Colonic mucosa (tissue), 4 donors: ENCODE measurements at places on chromosomes 13 and 19. TPM values are rescaled to one million over a fixed set of nuclear protein-coding genes. Genes with fewer than 3 reads are reported as not detected.

FPR1 gene
- total RNA-seq = 2.5 TPM

SH2D3A gene
- 44.3 TPM for total RNA-seq

TMEM86B gene
- total RNA-seq = 2.1 TPM

ADGRE2 gene
- total RNA-seq = 1.8 TPM

CELF5 gene
- total RNA-seq = 0.42 TPM

SIGLEC10 gene
- total RNA-seq = 2.7 TPM

C19orf85 gene
- total RNA-seq = not detected

MBD3L3 gene
- not detected for total RNA-seq

DNA sequence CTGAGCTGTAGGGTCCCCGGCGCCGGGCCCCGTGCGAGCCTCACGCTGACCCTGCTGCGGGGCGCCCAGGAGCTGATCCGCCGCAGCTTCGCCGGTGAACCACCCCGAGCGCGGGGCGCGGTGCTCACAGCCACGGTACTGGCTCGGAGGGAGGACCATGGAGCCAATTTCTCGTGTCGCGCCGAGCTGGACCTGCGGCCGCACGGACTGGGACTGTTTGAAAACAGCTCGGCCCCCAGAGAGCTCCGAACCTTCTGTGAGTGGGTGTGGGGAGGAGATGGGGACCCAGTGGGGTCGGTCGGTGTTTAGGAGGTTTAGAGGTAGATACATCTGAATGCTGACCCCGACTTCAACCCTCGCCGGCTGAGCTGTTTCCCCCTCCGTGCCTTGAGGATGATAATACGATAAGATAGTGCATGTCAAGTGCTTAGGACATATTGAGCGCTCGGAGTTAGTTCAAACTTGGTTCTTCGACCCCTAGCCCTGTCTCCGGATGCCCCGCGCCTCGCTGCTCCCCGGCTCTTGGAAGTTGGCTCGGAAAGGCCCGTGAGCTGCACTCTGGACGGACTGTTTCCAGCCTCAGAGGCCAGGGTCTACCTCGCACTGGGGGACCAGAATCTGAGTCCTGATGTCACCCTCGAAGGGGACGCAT lies 1.9 kb downstream of the ICAM5 start:
- DNase-seq = no peak

GRCh38 chr19:33796164-33796875 lies at the start of gene KCTD15:
TSS of gene KCTD15 (plus strand) at chr19:33796870. CDS start at chr19:33800455, 3,585 bp downstream.
- peak; percentile 67 for DNase-seq

- no peak for DNase-seq
Observed at GRCh38 chr13:111923439-111923838, 143.5 kb upstream of the SOX1 start.

DNA sequence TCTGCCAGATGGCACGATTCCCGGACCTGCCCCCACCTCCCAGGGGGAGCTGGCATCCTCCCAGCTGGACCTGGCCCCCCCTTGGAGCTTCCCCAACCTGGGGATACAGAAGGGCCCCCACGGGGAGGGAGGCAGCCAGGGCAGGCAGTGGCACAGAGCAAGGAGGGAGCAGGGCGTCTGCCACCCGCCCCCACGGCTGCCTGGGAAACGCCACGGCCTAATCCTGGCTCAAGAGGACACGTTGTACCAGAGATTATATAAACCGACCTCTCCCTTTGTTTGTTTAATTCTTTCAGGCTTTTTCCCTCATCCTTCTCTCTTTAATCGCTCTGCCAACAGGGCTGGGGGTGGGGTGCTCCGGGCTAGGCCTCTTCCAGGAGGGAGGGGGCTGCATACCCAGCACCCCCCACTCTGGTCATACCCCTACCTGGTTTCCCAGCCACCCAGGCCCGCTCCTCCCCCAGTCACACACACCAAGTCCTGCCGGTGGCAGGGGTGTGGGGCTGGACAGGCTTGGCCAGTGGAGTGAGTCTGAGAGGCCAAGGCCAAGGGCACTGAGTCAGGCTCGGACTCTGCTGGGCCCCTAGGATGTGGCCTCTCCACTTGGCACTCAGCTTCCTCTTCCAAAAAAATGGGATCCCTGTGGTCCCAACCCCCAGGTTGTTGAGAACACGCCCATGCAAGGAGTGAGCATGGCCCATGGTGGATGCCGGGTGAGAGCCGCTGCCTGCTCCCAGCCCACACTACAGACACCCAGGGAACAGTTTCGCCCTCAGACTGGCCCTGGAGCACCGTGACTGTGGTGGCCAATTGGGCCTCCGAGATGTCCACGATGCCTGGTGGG lies 29.5 kb upstream of the NFIC start:
- DNase-seq = peak; percentile 82

DNA sequence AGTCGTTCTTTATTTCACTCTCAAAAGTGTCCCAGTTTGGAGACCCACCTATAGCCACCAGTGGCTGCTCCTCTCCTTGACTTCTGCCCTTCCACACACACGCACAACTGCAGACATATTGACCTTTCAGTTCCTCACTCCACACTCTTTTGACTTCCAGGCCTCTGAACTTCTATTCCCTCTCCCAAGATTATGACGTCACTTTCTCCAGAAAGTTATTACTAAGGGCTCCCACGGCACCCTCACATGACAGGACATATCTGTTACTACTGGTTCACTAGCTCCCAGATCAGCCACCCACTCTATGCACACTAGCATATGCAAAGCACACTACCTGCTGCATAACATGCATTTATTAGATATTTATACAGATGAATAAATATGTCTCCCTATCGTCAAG lies 45.9 kb downstream of the XPO4 start:
- DNase-seq = no peak

GRCh38 chr13:32726374-32727037 lies 140.3 kb downstream of the PDS5B start:
- no peak for DNase-seq

- no peak for DNase-seq
Observed at GRCh38 chr19:2815191-2815614, 4.5 kb upstream of the ZNF554 start.

DNA sequence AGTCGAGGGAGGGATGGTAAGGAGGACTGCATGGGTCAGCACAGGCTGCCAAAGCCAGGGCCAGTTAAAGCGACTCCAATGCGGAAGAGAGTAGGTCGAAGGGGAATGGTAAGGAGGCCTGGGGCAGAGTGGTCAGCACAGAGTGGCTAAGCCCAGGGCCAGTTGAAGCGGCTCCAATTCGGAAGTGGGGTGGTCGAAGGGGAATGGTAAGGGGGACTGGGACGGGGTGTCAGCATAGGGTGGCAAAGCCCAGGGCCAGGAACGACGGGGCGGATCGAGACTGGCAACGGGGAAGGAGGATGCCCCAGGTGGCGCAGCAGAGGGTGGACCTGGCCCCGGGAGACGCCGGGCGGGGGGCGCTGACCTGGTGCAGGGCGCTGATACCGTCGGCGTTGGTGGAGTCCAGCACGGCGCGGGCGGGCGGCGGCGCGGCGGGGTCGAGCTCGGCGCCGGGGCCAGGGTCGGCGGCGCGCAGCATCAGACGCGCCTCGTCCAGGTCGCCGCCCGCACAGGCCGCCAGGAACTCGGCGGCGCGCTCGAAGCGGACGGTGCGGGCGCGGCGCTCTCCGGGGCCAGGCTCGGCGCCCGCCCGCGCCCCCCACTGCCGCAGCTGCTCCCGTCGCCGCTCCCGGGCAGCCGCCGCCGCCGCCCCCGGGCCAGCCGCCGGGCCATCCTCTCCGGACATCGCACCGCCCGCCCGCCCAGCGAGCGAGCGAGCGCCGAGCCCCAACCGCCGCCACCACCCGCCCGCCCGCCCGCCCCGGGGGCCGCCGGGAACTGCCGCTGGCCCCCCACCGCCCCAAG lies at the start of gene PPP1R12C:
Gene PPP1R12C (minus strand): TSS at position 779 of the 804 bp plus-strand sequence. CDS start 94 bp downstream, at position 685.
- peak; percentile 38 for DNase-seq

DNA sequence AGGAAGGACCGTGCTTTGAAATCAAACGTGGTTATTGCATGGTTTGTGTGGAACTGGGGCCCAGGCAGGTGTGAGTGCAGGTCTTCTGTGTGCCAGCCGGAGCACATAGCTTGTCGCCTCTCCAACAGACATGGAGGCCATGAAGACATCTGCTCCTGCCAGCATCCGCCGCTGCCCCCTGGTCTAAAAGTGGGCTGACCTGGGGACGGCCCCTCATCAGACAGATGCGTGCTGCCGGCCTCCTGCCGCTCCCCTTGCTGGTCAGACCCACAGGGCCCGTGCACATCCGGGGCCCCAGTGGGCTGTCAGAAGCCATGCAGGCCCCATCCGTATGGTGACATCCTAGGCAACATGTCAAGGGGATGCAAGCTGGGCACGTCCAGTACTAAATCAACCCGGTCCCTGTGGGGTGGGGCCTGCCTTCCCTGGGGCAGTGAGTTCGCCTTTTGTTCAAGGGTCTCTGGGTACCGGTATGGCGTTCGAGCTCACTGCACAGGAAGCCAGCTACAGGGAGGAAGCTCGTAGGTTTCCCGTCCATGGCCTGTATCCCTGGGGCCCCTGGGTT lies 88.0 kb upstream of the MCF2L start:
- no peak for DNase-seq

- peak; percentile 62 for DNase-seq
Observed at GRCh38 chr19:50835103-50835784, 1.9 kb upstream of the KLK15 start.

DNA sequence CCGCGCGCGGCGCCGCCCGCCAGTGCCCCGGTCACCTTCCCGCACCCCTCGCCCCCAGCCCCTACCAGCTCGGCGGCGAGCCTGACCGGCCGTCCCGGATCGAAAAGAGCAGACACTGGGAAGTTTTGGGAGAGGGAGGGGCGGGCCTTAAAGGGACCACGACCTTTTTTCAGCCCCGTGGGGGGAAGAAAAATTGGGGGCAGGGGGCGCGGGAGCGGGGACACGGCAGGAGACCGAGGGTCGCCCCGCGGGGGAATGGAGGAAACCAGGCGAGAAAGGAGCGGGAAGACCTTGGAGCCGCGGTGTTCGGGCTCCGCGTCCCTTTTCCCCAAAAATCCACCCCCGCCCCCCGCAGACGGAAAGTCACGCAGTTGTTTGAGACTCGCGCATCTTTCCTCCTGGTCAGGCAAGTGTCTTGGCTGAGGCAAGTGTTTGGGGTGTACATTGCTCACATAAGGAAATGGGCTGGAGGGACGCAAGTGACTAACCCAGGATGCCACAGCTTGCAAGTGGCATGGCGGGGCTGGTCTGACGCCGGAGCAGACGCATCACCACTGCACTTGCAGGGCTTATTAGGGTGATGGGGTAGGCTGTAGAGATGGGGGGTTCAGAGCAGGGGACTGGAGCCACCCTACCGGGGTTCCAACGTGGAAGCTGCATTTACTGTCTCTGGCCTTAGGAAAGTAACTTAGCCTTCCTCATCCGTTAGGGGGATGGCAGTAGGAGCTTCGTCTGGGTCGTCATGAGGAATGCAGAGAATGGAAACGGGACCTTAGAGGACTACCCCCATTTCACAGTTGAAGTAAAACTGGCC lies 2.7 kb upstream of the HNRNPL start:
- peak; percentile 75 for DNase-seq

DNA sequence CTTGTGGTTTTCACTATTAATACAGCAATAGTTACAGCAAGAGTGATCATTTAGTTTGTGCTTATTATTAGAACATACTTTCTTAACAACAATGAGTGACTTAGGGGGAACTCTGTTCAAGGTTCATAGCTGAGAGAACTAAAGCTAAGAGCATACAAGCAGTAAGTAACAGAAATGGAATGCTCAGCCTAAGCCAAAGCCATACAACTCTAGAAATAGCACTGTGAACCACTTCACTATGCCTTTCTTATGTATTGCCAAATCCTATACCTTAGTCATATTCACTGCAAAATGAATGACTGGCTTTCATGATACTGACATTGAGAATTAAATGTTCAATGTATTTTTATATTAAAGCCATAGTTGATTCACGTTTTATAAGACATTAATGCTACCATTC lies 599.7 kb upstream of the SLITRK1 start:
- no peak for DNase-seq

- DNase-seq = no peak
Observed at GRCh38 chr19:33240181-33240771, 14.6 kb upstream of the SLC7A10 start.

DNA sequence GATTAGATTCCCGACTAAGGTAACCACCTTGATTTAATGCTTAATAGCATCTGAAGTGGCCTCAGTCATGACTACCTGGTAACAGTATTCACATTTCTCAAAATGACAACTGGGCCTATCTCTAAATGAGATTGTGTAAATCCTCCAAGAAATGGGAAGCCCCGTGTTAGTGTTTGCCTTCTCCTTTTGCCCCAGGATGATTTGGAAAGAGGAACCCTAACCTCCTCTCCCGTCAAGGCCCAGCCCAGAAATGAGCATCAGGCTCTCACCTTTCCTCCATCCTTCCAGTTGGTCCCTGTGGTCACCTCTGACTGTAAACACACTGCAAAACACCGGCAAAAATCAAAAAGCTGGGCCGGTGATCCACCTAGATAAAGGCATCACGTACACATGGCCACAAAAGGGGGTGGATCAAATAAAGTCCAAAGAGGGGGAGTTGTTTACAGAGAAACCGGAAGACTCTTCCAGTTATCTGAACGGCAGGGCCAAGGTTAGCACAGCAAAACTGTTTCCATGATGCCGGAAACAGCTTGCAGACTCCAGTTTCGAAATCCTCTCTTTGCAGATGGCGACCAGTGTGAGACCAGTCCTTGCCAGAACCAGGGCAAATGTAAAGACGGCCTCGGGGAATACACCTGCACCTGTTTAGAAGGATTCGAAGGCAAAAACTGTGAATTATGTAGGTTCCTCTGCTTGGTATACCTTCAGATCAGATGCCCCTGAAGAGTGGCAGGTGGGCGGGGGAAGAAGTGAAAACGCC lies 16.4 kb downstream of the F10 start:
- no peak for DNase-seq

DNA sequence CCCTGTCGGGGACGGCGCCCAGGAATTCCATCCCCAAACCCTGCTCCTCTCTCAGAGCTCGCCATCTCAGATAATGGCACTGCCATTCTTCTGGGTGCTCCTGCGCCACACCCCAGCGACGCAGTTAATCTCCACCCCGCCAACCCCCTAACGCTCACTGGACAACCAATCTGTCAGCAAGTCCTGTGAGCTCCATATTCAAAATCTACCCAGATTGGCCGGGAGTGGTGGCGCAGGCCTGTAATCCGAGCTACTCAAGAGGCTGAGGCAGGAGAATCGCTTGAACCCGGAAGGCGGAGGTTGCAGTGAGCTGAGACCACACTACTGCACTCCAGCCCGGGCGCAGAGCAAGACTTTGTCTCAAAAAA lies 18.6 kb downstream of the FCGBP start:
- DNase-seq = peak; percentile 16

GRCh38 chr13:42970824-42971690 lies 21.0 kb downstream of the EPSTI1 start:
- peak; percentile 70 for DNase-seq

GRCh38 chr19:35718345-35719041 lies 690 bp downstream of the KMT2B start:
- peak; percentile 42 for DNase-seq

GRCh38 chr19:10979951-10980381 lies 19.1 kb downstream of the SMARCA4 start:
- DNase-seq = no peak

DNA sequence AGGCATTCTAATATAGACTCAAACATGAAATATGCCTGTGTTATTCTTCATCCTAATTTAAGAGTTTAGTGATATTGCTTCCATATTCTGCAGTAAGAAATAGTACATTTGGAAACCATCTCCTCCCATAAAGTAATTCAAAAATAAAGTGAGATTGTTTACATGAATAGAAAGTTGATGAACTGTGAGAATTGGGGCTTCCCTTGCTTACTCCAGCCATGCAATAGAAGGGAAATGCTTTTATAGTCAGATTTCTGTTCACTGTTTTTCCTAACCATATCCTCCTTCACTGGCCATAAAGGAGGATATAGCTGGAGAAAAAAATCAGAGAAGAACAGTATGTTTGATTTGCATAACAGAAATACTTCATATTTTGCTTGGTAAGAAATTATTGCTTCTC lies 7.8 kb downstream of the LRCH1 start:
- no peak for DNase-seq
